ENCODE measurements at places on chromosomes 16 and 17. TPM values are rescaled to one million over a fixed set of nuclear protein-coding genes. Genes with fewer than 3 reads are reported as not detected.

The SLC13A2 gene
- total RNA-seq = not detected

The MYH8 gene
- not detected for total RNA-seq

The NRN1L gene
- total RNA-seq = not detected

The NPIPA5 gene
- 5.3 TPM for total RNA-seq

The PROCA1 gene
- 0.85 TPM for total RNA-seq

The PRCD gene
- 4.5 TPM for total RNA-seq

The KRT9 gene
- 0.07 TPM for total RNA-seq

The PPL gene
- total RNA-seq = 7.7 TPM

The IKZF3 gene
- total RNA-seq = not detected

The QRICH2 gene
- 5.5 TPM for total RNA-seq

The MPV17L gene
- total RNA-seq = 0.78 TPM

The KRT32 gene
- not detected for total RNA-seq

The CAPNS2 gene
- total RNA-seq = 0.89 TPM

The CLEC19A gene
- not detected for total RNA-seq

The MYH1 gene
- total RNA-seq = not detected

The SDR42E2 gene
- total RNA-seq = not detected

The RDM1 gene
- total RNA-seq = not detected

The RHBDL3 gene
- not detected for total RNA-seq

The LRRC75A gene
- total RNA-seq = 1.7 TPM

The GAS2L2 gene
- 0.07 TPM for total RNA-seq

The CFAP97D1 gene
- not detected for total RNA-seq

The ITGB4 gene
- 0.69 TPM for total RNA-seq

The LGALS3BP gene
- 861 TPM for total RNA-seq

The WNK4 gene
- total RNA-seq = 0.79 TPM

The NEUROD2 gene
- total RNA-seq = not detected

The TBC1D26 gene
- total RNA-seq = 0.39 TPM

The CA10 gene
- not detected for total RNA-seq

The EPX gene
- total RNA-seq = not detected

The SLC35G6 gene
- total RNA-seq = not detected

The RHBDL1 gene
- 2.7 TPM for total RNA-seq

The RAPGEFL1 gene
- total RNA-seq = 1.8 TPM

The CCDC154 gene
- 0.96 TPM for total RNA-seq

The ODAD4 gene
- total RNA-seq = 0.72 TPM

The HSPB9 gene
- 0.07 TPM for total RNA-seq

Data from smooth muscle cell of the pulmonary artery (primary cell).